NCI-H2081 (cell line): ENCODE measurements at places on chromosomes 6 and 20.
A peak's percentile ranks its signal among the peaks of the same experiment; 100 is the strongest.

GRCh38 chr6:43940393-43941087 lies 170.5 kb downstream of the VEGFA start:
- no peak for DNase-seq

GRCh38 chr6:3904518-3904917 lies 55.3 kb downstream of the FAM50B start:
- no peak for DNase-seq

DNA sequence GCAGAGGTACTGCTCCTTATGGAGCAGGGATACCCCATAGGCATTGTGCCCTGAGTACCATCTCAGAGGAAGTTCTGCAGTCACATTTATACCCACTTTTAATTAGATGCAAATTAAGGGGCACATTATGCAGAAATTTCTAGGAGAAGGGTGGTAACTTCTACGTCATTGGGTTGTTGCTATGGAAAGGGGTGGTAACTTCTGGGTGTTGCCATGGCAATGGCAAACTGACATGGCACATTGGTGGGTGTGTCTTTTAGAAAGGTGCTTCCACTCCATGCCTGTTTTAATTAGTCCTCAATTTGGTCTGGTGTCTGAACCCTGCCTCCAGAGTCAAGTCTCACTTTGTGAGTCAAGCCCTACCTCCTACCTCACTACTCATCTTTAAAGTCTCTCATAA lies 42.0 kb downstream of the RSPO3 start:
- DNase-seq: no peak

DNA sequence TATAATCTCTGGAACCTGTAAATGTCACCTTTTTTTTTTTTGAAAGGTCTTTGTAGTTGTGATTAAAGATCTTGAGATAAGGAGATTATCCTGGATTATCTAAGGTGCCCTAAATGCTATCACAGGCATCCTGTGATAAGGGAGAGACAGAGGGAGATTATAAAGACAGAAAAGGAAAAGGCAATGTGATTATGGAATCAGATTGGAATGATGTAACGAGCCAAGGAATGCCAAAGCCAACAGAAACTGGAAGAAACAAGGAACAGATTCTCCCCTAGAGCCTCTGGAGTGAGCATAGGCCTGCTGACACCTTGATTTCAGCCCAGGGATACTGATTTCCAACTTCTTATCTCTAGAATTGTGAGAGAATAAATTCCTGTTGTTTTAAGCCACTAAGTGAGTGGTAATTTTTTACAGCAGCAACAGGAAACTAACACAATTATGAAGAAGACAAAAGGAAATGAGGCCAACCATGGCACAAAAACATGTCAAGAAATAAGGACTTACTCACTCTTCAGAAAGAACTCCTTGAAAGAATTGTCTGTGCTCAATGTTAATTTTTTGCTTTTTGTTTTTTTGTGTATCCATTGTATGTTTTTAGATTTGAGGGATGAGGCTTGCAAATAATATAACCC lies 82.7 kb downstream of the CFAP61 start:
- DNase-seq: no peak

DNA sequence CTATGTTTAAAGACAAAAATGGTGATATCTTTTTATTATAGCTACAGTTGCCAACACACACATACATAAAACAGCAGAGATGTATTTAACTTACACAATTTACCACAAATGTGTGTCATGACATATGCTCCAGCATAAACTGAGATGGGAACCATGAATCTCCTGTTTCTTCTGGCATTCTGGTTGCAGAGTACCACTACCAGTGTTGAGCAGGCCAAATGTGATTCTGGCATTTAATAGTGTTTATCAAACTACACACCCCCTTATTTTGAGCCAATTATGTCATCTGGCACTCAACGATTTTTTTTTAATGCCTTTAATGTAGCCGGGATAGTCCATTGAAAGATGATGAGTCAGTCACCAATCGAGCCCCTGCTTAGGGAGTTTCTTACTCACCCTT lies 59.0 kb upstream of the TPD52L1 start:
- no peak for DNase-seq

GRCh38 chr20:36063916-36064657 lies 90.5 kb upstream of the EPB41L1 start:
- no peak for DNase-seq

DNA sequence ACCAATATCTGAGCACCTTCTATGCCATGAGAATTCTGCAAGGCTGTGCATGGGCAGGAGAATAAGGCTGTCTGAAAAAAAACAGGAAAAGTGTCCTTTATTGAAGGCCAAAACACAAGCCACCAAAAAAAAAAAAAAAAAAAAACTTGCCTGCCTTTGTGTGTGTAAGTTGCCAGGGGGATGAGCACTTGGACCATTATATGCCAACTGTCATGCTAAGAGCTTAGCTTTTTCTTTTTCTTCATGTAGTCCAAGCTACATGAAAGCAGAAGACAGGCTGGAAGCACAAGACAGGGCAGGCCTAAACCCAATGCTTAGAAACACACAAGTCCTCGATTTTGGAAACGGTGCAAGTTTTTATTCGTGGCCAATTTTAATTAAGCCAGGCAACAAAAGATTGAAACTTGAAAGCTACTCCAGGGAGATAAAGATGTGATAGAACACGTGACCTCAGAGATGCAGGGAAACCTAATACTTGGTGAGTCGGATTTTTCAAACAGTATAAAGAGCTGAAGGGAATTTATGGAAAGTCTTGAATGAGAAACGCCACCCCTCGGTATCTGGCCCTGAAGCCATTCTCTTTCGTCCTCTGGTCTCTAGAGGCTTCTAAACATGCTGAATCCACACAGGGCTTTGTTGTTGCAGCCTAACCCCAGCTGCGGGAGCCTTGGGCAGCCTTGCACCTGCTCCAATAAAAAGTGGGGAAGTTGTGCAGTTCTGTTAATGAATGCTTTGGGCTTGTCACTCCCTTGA lies 8.6 kb downstream of the BMP7 start:
- peak; percentile 20 for DNase-seq

DNA sequence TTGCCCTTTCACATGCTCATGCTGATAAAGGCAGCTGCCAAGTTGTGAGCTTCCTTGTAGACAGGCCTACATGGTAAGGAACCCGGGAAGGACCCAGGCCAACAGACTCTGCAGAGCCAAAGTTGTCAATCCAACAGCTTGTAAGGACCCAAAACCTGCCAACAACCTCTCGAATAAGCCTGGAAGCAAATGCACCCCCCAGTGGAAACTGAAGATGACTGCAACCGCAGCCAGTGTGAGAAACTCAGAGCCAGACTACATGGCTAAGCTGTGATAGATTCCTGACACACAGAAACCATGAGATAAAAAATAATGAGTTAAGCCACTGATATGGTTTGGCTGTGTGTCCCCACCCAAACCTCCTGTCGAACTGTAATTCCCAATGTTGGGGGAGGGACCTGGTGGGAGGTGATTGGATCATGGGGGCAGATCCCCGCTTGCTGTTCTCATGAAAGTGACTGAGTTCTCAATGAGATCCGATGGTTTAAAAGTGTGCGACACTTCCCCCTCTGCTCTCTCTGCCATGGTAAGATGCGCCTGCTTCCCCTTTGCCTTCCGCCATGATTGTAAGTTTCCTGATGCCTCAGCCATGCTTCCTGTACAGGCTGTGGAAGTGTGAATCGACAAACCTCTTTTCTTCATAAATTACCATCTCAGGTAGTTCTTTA lies 18.8 kb upstream of the CLPSL2 start:
- DNase-seq: no peak

- no peak for DNase-seq
These were observed 28.1 kb upstream of the TXNDC5 start for GRCh38 chr6:7938562-7939183.

DNA sequence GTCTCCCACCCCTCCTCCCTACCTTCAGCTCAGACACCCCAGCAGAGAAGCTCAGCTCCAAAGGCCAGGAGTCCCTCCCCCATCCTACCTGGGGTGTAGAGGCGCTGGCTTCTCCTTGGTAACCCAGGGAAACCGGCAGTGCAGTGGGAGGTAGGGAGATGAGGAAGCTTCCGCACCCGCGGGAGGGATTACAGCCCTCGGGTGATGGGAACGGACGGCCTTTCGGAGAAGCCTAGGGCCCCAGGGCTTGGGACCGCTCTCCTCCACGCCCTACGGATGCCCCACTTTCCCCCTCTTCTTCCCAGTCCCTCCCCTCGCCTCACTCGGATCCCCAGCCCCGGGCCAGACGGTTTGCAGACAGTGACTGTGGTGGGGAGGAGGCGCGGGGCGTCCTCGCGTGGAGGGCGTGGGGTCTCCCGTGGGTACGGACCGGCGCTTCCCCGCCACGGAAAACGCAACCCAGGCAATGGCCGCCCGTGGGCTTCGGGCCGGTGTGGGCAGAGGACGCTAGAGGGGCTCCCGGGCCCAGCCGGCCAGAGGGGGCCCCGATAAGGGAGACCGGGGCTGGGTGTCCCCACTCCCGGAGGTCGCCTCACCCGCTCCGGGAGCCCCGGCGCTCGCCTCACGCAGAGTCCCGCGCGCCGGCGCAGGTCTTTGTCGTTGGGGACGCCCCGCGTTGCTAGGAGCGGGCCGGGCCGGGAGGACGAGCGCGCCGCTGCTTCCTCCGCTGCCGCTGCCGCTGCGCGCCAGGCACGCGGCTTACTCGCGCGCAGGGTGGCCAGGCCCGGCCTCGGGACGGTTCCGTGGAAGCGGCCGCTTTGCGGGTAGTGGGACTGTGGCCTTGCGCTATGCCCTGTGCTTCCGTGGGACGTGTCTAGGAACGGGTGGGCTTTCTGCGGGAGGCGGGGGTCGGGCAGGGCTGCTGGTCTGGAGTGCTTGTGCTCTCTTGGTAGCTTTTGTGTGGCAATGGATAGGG lies 15.8 kb downstream of the AARS2 start:
- DNase-seq: peak; percentile 63

- DNase-seq: no peak
These were observed 235.1 kb downstream of the ZFAND3 start for GRCh38 chr6:38054527-38055202.

GRCh38 chr6:102085257-102085656 lies 691.7 kb downstream of the GRIK2 start:
- DNase-seq: no peak

DNA sequence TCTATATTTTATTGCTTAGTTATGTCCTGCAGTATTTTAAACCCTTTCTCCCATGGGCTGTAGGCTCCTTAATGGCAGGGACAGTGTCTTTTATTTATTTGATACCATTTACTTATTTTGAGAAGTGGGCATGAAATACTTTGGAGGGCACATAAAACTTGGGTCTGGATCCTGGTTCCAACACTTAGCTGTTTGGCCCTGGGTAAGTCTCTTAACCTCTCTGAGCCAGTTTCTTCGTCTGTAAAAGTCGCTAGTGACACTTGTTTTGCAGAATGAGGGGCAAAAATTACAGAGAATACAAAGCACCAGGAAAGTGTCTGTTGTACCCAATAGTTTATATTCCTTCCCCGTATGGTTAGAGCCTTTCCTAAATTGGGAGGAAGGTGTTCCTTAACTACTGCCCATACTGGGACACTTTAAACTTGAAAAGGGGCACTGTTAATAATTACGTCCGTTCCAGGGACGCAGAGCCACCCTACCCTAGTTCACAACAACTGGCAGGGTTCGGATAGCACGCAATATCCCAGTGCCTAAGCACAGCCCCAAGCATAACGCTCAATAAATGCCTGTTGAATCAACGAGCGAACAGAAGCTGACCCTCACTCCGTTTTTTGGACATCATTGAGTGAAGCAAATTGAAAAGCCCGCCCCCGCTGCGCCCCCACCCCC lies 6.0 kb upstream of the ARMC12 start:
- no peak for DNase-seq

- DNase-seq: no peak
These were observed 6.3 kb upstream of the RAMACL start for GRCh38 chr6:166592821-166593220.

GRCh38 chr6:21807299-21808044 lies 213.9 kb downstream of the SOX4 start:
- DNase-seq: no peak

- no peak for DNase-seq
These were observed 3.0 kb upstream of the CDH26 start for GRCh38 chr20:59955131-59955796.

DNA sequence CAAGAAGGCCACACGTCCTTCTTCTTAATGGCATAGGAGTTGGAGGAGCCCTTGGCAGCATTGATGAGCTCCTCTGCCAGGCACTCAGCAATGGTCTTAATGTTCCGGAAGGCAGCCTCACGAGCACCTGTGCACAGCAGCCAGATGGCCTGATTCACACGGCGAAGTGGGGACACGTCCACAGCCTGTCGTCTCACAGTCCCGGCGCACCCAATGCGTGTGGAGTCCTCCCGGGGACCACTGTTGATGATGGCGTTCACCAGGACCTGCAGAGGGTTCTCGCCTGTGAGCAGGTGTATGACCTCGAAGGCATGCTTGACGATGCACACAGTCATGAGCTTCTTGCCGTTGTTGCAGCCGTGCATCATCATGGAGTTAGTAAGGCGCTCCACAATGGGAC lies 4.6 kb upstream of the TSPYL4 start:
- no peak for DNase-seq

- no peak for DNase-seq
These were observed 15.5 kb downstream of the TXNDC5 start for GRCh38 chr6:7895125-7895423.

GRCh38 chr6:119683031-119683430 lies 333.5 kb upstream of the MAN1A1 start:
- DNase-seq: no peak

- no peak for DNase-seq
These were observed 36.6 kb upstream of the LTV1 start for GRCh38 chr6:143806282-143807102.
